ENCODE measurements at places on chromosomes 5 and 9.

DNA sequence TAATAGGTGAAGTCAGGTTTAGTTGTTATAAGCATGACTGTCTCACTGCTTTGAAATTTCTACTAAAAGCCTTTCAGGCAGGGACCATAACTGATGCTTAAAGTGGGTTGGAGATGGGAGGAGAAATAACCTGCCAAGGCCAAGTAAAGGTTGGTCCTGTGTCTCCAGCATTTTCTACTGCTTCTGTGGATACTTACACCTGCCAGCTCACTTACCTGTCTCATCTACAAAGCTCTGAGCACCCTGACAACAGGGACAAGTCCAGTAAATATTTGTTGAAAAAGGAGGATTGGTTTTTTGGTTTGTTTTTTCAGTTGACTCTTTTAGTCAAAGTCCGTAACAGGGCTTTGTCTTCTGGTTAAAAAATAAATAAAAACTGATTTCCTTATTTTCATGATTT is 38.6 kb downstream of the GRAMD2B start:
- no peak for DNase-seq

DNA sequence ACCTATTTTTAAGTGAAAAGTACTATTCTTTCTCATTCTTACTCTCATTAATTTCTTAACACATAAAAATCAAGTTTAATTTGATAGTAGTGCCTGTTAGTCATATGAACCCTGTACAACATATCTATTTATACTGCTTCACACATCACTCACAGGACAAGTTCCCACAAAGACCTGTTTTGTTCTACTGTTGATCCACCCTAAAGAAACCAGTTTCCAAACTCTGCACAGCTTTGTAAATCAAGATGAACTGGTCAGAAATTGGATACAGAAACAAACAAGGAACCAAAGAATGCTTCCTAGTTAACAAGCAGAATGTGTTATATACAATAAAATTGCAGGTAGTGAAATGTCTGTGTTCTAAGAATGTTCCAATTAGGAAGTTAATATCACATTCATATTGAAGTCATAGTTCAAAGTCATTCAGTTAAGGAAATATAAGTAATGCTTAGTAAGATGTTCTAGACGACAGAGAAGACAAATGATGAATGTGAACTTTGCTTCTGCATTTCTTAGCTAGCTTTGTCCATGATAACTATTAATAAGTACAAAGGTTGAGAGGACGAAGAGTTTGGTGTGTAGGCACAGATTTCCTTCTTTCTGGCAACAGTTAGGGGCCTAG is 33.4 kb downstream of the C9orf85 start:
- DNase-seq: no peak

- no peak for DNase-seq
Measured at GRCh38 chr5:134638760-134639201, 6.2 kb upstream of the SAR1B start.

DNA sequence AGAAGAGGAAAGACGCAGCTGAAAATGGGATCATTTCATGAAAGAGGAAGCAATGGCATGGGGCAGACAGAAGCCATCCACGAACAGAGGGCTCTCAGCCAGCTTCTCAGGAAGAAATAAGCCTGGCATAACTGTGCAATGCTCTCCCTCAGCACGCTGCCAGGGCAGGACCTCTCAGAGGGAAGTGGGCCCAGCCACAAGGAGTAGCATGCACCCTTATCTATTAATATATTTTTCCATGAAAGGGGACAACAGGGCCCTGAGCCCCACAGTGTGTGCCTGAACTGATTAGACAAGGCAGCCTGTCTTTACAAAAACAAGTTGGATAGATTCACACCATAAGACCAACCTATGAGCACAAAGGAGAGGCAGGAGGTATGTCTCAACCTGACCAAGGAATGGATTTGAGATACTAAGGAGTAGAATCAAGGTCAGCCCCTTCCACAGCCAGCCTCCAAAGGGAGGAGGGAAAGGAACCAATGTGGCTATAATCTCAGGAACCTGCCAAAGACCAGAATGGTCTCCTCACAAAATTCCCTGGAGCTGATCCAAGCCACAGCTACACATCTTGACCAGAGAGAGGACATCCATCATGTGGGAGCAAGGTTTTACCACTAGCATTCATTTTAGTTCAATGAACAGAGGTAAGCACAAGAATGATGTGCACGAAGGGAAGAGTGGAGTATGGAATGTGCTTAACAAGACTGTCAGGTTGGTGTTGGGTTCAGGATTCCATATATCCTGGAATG is 154.8 kb downstream of the SIL1 start:
- DNase-seq: no peak

- no peak for DNase-seq
Measured at GRCh38 chr5:44708602-44709001, 100.1 kb upstream of the MRPS30 start.

DNA sequence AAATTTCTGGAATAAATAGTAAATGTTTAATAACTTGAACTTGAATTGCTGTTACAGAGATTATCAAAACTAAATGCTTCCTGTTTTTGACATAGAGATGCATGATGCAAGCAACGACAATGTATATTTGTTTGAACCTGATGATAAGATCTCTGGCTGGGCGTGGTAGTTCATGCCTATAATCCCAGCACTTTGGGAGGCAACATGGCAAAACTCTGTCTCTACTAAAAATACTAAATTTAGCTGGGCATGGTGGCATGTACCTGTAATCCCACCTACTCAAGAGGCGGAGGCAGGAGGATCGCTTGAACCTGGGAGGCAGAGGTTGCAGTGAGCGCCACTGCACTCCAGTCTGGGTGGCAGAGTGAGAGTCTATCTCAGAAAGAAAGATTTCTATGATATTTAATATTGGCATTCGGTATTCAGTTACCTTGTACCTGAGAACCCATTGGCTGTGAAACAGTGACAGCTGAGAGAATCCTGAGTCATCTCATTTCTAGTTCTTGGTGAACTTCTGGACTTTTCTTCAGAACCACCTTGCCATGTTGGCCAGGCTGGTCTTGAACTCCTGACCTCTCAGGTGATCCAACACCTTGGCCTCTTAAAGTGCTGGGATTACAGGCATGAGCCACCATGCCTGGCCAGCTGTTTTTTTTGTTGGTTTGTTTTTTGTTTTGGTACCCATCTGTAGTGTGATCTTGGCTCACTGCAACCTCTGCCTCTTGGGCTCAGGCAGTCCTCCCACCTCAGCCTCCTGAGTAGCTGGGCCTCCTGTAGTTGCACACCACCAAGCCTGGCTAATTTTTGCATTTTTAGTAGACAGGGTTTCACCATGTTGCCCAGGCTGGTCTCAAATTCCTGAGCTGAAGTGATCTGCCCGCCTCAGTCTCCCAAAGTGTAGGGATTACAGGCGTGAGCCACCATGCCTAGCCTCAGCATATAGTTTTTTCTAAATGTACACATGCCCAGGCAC is 10.0 kb upstream of the FGF18 start:
- DNase-seq: no peak

- DNase-seq: no peak
Measured at GRCh38 chr5:74390822-74391221, 249.7 kb downstream of the ENC1 start.

GRCh38 chr5:36683821-36684434 is 77.5 kb downstream of the SLC1A3 start:
- no peak for DNase-seq

GRCh38 chr9:36169708-36170107 is 520 bp downstream of the CCIN start:
- no peak for DNase-seq

- DNase-seq: no peak
Measured at GRCh38 chr5:110458313-110458712, 268.2 kb downstream of the TMEM232 start.

- no peak for DNase-seq
Measured at GRCh38 chr5:81212211-81212751, 20.8 kb upstream of the CKMT2 start.

- no peak for DNase-seq
Measured at GRCh38 chr5:75558981-75559632, 47.4 kb downstream of the POLK start.

- DNase-seq: no peak
Measured at GRCh38 chr5:130532786-130533185, 628.5 kb downstream of the CHSY3 start.

DNA sequence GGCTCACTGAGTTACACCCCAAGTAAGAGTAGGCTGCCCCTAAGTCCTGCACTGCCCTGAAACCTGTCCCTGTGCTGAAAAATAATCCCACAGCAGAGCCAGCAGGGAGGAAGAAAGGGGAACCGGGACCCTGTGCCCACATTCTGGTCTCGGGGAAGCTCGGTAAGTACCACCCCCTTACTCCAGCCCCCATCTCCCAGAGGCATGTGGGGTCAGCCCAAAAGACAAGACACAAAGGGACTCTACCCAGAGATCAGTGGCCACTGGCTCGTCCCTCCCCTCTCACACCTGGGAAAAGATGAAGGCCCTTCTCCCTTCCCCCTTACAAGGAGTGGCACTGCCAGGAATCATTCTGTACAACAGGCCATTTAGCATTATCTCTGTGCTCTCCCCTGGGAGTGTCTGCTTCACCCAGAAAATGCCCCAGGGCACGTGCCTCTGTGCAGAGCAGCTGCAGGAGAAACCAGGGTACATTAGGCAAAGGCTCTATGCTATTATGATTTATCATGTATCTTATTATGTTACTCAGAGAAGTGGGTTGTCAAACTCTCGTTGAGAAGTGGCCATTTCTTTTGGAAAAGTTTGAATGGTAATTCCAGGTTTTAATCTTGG is 71.3 kb downstream of the NDFIP1 start:
- DNase-seq: no peak

GRCh38 chr5:89301321-89302025 is 418.5 kb upstream of the MEF2C start:
- no peak for DNase-seq

- no peak for DNase-seq
Measured at GRCh38 chr5:160054831-160055230, 45.9 kb downstream of the TTC1 start.

DNA sequence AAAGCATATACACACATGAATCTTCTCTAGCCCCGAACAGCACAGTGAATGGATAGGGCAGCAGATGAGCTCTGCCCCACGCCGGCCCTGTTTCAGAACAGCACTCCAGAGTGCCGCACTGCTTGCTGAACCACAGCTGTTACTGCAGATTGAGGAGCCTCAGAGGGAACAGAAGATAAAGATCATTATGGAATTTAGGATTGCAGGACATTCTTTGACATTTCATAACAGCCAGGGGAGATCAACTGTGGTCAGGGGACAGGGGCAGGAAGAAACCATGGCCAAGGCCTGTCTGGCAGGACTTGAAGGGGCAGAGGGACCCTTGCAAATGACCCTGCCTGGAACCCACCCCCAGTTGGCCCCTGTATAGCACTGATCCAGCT is 20.6 kb downstream of the IRF1 start:
- no peak for DNase-seq

- DNase-seq: no peak
Measured at GRCh38 chr9:124549016-124549415, 41.8 kb upstream of the NR5A1 start.

- DNase-seq: no peak
Measured at GRCh38 chr9:108830272-108830671, 25.5 kb downstream of the ACTL7B start.

- DNase-seq: no peak
Measured at GRCh38 chr9:94760660-94761059, 34.2 kb downstream of the AOPEP start.

- DNase-seq: no peak
Measured at GRCh38 chr5:1298723-1299510, 4.0 kb upstream of the TERT start.

DNA sequence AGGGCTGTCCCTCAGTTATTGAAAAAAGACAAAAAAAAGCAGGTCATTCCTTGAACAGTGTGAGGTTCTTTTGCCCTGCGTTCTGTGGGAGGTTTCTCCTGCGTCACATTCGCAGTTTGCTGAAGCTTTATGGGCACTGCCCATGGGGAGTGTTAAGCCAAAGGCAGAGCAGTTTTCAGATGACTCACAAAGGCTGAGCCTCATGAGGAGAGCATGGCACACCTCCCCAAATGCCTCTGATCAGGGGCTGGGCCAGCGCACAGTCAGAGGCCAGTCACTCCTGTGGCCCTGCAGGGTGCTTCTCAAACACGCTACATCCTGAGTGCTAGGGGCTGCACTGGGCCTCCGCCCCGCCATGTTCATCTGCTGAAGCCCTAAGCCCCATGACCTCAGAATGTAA is 38.4 kb downstream of the IRX1 start:
- no peak for DNase-seq

GRCh38 chr9:121725008-121725775 is 73.8 kb downstream of the DAB2IP start:
- DNase-seq: no peak

DNA sequence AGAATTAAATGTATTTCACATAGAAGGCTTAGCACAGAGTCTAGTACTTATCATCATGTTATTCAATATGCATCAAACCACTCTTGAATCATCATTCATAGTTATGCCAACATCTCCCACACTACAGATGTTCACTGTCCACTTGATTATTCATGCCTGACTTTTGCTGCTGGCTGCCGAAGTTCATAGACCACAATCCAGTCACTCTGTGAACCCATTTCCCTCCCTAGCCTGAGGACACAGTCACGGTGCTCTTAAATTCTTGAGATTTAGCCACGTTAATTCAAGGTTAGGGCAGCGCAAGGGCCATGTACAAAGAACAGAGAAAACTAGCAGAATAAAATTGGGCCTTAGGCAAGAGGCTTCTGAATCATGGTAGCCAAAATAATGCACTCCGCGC is 32.4 kb downstream of the ABCA1 start:
- DNase-seq: no peak

DNA sequence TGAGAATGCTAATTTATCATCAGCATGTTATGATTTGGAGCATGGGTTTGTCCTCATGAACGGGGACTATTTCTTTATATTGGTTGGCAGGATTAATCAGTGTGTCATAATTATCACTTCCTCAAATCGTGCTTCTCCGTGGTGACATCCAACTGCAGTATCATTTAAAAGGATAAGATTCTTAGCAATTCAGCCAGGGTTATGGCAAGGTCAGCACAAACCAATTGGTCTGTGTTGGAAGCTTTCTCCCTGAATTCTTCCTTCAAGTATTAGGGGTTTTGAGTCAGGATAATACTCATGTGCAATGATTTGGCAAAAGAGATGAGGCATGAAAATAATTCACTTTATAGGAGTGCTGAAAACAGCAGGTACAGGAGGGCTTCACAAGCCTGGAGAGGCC is 5.5 kb upstream of the CAMLG start:
- DNase-seq: no peak

DNA sequence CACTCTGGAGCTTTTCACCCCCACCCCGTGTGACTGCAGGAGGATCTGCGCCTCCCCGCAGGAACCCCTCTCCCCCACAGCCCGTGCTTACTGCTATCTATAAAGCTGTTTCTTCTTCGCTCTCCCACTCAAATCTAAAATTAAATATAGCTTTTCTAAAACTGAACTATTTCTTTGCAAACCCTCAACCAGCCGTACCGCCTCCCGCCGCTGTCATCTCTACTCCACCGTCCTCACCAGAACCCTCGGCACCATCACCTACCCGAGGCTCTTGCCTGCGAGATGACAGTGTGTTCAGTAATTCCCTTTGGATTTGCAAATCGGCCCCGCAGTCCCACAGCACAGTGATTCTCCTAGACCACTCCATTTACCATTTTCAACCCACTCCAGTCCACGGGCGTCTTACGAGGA is 13.6 kb downstream of the LPCAT1 start:
- DNase-seq: no peak

DNA sequence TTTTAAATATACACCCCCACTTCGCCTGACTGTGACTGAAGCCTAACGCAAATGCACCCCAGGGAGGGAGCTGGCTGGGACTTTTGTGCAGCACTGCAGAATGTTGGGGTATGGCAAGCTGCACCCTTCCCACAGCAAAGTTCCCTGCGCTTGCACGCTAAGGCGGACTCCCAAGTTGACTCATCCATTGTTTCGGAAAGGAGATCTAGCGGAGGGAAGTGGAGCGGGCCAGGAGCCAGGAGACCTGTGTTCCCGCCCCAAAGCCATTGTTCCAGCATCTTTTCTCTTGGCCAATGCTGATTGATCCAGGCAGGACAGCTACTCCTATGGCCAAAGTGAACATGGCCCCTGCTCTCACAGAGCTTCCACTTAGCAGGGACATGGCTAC is 202.9 kb downstream of the AOPEP start:
- DNase-seq: no peak
